T47D (cell line): ENCODE measurements at places on chromosomes 7 and 10.

DNA sequence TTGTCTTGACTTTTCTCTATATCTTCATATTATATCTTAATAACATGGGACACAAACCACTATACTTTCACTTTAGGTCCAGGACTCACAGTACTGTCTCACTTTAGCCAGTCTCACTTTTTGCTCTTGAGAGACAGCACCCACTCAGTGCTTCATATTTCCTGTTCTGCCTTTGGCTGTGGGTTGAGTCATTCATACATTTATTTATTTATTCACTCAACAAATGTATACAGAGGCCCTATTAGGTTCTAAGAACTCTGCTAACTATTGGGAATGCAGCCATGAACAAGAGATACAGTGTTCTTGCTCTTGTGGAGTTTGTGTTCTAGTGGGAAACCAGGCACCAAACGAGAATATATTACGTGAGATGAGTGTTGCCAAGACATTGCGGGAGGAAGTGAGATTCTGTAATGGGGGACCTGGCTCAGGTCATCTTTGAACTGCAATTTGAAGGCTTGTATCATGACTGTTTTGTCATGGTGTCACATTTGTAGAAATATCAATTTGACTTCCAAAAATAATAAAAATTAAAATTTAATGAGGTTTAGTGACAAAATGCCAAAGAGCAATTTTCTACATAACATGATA is 190.1 kb downstream of the SDHAF3 start:
- no peak for DNase-seq

DNA sequence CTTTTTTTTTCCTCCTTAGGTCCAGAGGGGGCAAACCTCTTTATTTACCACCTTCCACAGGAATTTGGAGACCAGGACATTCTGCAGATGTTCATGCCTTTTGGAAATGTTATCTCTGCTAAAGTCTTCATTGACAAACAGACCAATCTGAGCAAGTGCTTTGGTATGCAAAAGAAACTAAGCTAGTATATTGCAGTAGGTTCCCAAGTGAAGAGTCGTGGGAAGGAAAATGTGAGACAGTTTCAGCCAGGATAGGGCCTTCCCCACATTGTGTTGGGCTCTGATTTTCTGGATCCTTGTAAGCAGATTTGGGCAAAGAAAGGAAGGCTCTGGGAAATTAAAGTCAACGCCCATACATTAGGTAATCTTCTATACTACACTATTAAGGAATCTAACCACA is 285.6 kb downstream of the USP6NL start:
- DNase-seq: no peak

GRCh38 chr10:60309891-60310290 is 79.8 kb downstream of the ANK3 start:
- no peak for DNase-seq

DNA sequence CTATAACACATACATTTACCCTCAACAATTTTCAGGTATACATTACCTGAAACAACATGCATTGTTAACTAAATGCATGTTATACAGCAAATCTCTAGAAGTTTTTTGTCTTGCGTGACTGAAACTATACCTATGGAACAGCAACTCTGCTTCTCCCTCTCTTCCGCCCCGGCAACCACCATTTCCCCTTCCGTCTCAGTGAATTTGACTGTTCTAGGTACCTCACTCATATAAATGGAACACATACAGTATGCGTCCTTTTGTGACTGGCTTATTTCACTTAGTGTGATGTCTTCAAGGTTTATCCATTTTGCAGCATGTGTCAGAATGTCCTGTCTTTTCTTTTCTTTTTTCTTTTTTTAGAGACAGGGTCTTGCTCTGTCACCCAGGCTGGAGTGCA is 22.5 kb downstream of the CALHM2 start:
- no peak for DNase-seq

DNA sequence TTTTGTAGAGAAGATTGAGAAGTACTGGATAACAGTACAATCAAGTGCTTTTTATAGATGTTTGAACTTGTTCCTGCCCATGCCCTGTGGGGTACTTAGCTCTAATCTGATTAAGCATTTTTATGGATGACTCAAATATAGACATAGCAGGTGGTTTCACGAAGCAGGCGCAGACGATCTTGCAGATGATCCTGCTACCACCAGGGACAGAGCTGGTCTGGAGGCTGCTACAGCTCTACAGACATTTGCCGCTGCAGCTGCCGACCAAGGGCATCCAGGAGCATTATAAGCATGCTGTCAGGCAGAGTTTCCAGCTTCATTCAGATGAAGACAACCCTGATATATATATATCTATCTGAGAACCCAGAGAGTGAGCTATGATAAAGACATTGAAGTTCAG is 650.4 kb downstream of the NXPH1 start:
- DNase-seq: peak; percentile 60

DNA sequence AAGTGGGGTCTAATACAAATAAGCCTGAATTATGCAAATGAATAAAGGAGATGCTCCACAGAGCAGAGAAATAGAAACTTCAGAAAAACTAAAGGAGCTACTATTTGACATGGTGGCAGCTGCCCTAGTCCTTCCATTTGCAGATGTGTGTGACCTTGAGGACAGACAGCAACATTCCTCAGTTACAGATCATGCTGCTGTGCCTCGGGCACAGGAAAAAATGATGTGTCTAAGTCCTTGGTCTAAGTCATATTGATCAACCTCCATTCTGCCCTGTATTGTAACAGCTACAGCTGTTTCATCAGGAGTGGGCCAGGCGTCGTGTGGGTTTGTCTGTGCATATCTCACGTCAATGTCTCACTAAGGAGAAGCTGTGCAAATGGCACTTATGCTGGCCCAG is 710.4 kb downstream of the TNS3 start:
- DNase-seq: no peak

GRCh38 chr10:93193906-93194305 is 120.2 kb downstream of the CYP26A1 start:
- no peak for DNase-seq
